Brain microvascular endothelial cell (primary cell): ENCODE measurements at places on chromosomes 12 and 14.

- no peak for DNase-seq
These were observed 133.6 kb upstream of the VRK1 start for GRCh38 chr14:96663491-96664067.

DNA sequence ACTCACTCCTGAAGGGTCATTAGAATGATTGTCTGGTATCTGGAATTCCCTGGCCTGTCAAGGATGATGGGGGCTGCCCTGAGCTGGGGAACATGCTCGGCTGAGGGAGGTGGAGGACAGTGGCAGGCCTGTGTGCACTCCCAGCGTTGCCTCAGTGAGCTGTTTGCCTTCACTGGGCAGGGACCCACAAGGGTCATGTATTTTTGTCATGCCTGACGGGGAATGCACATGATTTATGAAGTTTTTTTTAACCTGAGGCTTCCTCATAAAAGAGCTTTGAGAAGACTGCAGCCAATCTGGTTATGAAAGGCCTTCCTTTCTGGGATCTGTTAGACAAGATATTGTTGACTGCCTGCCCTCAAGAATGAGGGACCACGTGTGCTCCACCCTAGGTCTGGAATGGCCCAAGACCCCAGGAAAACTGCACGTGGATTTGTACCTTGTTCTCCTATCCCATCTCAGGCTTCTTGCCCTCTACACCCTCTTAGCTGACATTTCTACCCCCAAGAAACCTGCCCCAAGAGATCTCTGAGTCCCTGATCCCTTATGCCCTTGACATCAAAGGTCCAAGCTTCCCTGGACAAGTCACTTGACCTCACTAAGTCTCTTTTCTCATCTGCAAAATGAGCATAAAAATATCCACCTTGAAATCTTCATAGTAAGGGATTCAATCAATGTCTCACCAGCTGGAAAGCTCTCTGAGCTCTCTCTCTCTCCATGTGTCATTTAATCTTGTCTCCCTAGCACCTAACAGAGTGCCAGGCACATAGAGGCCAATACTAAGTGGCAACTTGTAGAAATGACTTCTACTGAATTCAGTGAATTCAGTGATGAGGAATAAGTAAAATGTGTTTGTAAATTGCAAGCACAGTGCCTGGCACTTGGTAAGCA, 24.5 kb upstream of the COL2A1 start:
- no peak for DNase-seq

GRCh38 chr12:67789266-67789665, 140.7 kb downstream of the DYRK2 start:
- no peak for DNase-seq

- no peak for DNase-seq
These were observed 10.6 kb upstream of the NINJ2 start for GRCh38 chr12:673849-674248.

GRCh38 chr14:61864329-61864898, 102.2 kb downstream of the SNAPC1 start:
- DNase-seq, result no peak

DNA sequence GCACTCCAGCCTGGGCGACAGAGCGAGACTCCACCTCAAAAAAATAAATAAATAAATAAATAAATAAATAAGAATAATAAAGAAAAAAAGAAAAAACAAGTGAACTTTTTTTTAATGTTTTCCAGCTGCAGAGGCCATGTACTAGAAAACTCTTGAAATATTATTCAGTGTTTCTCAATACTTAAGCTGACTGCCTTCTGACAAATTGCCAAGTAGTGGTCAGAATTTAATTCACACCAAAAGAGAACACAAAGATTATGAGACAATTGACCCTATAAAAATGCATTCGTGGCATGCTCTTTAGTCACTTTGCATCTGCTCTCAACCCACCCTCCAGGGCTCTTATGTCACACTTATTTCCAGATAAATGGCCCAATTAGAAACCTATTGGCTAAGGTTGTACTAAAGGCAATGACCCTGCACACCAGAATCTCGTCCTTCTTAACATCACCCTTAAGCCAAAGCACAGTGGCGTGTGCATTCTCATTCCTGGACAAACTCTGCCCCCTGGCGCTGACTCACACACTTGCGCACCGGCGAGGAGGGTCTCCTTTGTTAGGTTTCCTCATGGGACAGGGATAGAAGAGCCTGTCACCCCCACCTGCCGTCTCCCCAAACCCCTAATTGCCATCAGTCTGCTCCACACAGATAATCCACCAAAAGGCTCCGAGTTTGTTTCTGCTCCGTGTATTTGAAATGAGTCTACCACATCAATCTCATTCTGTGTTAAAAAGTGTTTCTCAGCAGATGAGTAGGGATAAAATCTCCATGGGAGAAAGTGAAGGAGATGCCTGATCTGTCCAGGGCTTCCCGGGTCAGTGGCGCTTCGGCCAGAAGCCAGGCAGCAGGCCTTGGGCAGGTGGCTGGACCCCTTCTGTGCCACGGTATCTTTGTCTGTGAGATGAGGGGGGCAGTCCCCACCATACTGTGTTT, 73.1 kb upstream of the CEP83 start:
- peak; percentile 52 for DNase-seq

GRCh38 chr12:76471579-76471978, 88.0 kb downstream of the OSBPL8 start:
- DNase-seq, result no peak

GRCh38 chr14:65840786-65841185, 428.3 kb downstream of the FUT8 start:
- DNase-seq, result no peak

- DNase-seq, result no peak
These were observed 449 bp upstream of the GLT8D2 start for GRCh38 chr12:104050436-104050835.
